ENCODE measurements at places on chromosomes 13 and 19.

DNA sequence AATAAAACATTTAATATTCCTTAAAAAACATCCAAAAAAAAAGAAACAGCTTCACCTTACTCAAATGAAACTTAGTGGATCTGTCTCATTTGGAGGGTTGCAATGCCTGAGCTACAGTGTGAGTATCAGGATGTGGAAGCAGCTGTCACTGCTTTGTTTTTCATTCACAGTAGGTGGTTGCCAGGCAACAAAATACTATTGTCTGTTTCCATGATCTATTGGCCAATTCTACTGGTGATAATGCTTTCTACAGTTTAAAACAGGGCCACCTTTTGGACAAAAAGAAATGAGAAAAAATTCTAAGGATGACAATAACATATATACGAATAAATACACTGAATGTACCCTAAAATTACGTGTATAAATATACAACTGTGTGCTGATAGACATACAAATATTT is 3.0 kb downstream of the ENOX1 start:
- DNase-seq, result no peak

DNA sequence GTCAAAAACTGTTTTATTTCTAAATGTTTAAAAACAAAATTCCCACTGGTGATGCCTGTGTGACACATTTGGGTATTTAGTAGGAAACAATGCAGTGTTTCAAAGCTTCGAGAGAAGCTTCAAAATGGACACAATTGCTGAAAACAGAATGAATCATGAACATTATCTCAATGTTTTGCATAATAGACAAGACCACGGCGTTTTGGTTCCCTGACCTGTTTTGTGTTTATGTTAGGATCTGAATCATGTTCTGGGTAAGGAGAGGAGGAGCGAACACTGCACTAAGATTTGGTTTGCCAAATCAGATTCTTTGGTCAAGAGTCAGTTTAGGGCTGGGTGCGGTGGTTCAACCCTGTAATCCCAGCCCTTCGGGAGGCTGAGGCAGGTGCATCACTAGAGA is 42.2 kb downstream of the IFT88 start:
- no peak for DNase-seq

DNA sequence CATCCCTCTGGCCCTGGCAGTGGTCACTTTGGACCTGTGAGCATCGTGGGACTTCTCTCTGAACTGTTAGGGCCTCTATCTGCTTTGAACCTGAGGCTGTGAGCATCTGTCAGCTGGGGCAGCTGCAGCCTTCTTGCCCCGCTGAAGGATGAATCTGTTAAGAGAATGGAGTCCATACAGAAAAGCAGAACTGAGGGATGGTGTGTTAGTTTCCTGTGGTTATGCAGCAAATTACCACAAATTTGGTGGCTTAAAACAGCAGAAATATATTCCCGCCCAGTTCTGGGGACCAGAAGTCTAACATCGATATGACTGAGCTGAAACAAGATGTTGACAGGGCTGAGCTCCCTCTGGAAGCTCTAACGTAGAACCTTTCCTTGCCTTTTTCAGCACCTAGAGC is 1.6 kb upstream of the ZNF497 start:
- no peak for DNase-seq

DNA sequence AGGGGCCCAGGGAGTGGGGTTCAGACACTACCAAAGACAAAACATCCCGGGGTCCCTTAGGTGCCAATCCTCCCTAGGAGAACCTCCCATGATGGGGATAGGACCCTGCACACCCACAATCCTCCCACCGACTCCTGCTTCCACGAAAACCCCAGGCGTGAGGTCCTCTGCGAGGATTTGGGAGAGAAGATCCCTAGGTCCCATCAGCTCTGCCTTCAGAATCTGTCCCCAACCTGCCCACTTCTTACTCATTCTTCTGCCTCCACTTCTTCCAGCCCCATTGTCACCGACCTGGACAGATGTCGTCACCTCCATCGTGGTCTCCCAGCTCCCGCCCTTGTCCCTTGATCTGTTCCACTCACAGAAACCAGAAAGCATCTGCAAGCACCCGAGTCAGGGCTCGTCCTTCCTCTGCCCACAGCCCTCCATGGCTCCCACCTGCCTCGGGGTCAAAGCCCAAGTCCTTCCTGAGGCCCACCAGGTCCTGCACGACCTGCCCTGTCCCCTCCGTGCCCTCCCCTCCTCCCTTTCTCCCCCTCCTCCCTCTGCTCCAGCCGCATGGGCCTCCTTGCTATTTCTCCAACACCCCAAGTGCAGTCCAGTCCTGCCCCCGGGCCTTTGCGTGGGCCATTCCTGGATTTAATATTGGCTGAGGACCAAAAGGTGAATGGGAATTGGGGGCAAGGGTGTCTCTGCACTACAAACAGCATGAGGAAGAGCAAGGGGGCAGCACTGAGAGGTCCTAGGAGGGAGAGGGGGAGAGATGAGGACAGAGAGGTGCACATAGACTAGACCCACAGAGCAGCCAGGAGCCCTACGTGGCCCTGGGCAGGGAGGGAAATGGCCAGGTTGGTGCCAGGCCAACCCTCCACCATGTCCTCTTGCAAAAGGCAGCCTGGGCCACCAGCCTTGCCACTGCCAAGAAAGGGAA is 51.3 kb downstream of the PTPRS start:
- no peak for DNase-seq

DNA sequence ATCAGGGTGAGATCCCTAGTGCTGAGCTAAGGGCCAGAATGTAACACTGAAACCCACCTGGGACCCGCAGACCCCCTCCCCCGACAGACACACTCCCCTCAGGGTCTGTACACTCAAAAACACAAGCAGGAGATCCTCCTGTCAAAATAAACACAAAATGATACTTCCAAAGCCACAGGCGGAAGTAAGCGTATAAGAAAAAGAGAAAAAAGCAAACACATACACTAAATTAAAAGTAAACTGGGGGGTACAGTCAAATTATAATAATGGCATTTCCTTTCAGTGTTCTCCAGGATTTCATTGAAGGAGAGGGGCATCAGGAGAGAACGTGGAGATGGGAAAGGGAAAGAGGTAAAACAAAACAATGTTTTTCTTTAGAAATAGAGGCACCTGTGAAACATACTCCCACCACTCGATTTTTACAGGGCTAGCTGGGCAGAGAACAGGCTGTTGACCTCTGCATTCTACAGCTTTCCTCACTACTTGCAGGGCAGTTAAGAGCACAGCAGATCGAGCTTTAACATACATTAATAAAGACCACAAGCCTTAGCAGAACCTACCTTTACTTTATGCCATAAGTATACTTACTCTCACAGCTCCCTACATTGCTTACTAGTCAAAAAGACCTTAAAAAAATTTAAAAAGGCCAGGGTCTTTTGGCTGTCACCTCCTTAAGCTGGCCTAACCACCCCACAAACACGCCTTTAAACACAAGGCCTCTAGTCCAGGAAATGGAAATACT is 5.3 kb downstream of the ZIC5 start:
- DNase-seq, result no peak

GRCh38 chr19:45304141-45304926 is 18.3 kb downstream of the CKM start:
- no peak for DNase-seq

DNA sequence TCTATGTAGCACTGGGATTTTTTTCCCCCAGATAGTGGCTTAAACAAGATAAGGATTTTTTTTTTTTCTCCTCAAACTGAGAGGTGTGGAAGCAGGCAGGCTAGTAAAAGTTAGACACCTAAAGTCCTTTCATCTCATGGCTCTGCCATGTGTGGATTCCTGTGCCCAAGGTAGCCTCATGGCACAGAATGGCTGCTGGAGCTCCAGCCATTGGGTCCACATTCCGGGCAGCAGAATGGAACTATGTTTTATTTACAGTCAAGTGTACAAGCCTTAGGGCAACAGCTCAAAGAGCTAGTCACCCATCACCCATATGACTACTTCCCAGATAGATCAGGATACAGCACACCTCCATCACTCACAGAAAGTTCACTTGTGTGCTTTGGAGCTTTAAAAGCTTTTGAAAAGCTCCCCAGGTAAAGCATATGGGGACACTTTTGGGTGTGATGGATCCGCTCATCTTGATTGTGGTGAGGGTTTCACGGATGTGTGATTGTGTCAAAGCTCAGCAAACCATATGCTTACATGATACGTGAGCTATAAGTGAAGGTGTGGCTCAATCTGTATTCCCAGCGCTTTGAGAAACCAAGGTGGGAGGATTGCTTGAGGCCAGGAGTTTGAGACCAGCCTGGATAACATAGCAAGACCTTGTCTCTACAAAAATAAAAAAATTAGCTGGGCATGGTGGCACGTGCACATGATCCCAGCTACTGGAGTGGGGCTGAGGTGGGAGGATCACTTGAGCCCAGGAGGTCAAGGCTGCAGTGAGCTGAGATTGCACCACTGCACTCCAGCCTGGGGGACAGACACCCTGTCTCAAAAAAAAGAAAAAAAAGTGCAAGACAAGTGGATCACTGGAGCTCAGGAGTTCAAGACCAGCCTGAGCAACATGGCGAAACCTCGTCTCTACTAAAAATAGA is 18.1 kb downstream of the PGLS start:
- DNase-seq, result no peak

DNA sequence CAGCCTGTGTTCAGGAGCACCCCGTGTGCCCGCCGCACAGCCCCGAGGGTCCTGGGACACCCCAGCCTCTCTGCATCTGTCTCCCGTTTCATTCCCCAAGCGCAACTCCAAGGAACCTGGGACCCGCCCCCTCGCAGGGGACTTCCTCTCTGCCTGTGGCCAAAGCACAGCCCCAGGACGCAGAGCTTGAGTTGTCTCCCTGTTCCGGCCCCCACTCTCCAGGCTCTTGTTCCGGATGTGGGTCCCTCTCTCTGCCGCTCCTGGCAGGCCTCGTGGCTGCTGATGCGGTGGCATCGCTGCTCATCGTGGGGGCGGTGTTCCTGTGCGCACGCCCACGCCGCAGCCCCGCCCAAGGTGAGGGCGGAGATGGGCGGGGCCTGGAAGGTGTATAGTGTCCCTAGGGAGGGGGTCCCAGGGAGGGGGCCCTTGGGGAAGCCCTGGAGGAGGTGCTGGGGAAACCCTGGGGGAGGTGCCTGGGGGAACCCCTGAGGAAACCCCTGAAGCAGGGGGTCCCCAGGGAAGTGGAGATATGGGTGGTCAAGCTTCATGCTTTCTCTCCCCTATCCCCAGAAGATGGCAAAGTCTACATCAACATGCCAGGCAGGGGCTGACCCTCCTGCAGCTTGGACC is 1.3 kb downstream of the HCST start:
- peak; percentile 85 for DNase-seq
